Daoy (cell line): ENCODE measurements at places on chromosomes 13 and 19.
A peak's percentile ranks its signal among the peaks of the same experiment; 100 is the strongest.

DNA sequence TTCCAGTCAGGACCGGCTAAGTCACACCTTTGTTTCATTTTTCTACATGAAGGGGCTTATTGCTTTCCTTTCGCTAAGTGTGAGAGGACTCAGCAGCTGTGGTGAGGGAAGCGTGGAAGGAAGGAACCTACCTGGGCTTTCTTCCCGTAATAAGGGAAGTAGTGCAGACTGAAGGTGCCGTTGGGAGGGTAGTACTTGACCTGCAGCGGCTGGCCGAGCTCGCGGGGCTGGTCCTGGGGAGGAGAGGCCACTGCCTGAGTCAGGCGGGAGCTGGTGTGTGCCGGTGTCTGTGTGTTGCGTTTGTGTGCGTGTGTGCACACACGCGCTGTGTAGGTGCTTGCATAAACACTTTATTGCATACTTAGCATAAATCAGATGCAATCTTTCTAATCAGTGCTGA lies 7.7 kb downstream of the ATP4B start:
- DNase-seq = no peak

GRCh38 chr13:41675306-41675705 lies 218.0 kb downstream of the RGCC start:
- DNase-seq = no peak

- no peak for DNase-seq
Observed at GRCh38 chr13:88097541-88097940, 426.4 kb downstream of the SLITRK5 start.

DNA sequence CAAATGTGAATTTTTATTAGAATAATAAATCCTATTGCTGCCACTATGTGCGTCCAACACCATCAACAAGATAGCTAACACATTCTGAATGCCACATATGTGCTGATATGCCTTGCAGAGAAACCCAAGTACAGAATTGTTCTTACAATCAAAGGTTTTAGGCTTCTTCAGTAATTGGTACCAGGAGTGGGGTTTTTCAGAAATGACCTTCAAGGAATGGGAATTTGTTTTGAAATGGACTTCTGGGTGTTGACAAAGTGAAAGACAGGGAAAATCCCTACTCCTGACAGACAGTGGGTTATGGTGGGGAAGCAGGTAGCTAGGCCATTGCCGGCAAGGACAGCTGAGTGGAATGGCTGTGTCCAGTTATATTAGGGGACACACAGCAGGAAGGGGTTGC lies 5.7 kb downstream of the SYT3 start:
- DNase-seq = no peak

DNA sequence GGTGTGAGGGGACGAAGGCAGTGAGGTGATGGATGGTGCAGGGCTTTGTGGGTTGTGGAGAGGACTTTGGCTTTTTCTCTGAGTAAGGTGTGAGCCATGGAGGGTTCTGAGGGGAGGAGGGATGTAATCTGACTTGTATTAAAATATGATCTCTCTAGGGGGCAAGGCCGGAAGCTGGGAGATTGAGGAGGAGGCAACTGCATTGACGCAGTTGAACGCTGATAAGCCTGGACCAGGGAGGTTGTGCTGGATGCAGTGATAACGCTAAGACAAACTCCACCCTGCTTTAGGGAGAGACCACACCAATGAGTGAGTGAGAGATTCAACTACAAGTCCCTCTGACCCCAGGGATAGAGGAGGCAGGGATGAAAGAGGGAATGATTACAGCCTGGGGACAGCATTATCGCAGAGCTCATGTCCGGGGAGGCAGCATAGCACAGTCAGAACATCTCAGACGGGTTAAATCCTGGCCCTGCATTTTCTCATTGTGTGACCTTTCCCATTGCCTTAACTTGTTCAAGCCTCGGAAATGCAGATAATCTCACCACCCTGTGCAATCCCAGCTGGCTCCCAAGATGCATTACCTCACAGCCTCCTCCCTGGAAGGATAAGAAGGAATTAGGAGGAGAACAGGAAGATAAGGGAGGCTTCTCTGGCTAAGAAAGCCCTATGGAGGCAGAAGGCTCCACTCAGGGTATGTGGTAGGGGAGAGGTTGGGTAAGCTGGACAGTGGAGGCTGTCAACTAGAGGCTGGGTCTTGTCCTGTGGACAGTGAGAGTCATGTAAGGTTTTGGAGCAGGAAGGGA lies 124.2 kb downstream of the CACNA1A start:
- no peak for DNase-seq

GRCh38 chr19:35843676-35844481 lies 8.4 kb downstream of the NPHS1 start:
- peak; percentile 83 for DNase-seq
